ELR (cell line): ENCODE measurements at places on chromosomes 13 and 19.

- peak; percentile 40 for DNase-seq
Measured at GRCh38 chr19:57558525-57558924, 1.1 kb downstream of the ZNF550 start.

DNA sequence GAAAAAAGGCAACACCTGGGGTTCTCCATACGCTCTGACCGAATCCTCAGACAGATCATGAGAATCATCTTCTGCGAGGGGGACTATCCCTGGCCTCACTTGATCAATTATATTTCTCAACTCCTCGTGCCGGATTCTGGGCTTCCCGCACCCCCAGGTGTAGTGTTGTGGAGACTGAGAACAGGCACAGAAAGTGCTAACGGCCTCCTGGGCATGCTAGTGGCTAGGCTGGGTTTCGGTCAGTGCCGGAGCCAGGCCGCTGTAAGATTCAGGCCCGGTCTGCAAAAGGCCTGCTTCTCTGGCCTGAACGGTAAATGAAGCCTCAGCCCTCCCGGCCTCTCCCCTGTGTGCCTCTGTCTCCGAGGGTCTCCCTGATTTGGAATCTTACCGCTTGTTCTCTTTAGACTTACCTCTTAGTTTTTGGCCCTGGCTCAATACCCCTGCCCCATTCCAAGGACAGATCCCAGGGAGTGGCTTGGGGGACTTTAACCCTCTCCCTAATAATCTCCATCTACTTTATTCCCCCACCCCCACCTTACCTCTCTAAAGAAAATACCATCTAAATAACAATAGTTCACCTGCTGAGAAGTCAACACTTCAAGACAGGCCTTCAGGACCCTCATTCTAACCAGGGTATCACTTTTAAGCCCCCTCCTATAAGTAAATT, 79.0 kb upstream of the MEDAG start:
- no peak for DNase-seq

DNA sequence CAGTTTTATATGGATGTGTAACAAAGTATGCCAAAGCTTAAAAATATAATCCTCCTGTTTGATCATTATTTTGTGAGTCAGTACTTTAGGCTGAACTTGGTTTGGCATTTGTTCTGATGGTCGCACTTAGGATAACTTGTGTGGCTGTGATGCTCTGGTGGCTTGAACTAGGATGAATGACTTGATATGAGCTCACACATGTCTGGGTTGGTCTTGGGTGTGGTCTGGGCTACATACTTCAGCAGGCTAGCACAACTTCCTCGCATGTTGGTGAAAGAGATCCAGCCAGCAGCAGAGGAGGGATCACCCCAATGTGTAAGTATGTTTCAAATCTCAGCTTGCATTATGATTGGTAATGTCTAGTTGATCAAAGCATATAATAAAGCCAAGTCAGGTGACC, 969.1 kb upstream of the PCDH9 start:
- DNase-seq = no peak

GRCh38 chr13:28455580-28456194, 39.2 kb downstream of the FLT1 start:
- no peak for DNase-seq

GRCh38 chr19:55581145-55581822, 636 bp upstream of the ZNF579 start:
- peak; percentile 34 for DNase-seq

GRCh38 chr19:39814595-39814994, 19.4 kb downstream of the DYRK1B start:
- DNase-seq = no peak

- DNase-seq = no peak
Measured at GRCh38 chr13:111616203-111616602, 295.8 kb downstream of the TEX29 start.

GRCh38 chr19:49878744-49879070, 1.2 kb downstream of the TBC1D17 start:
- DNase-seq = no peak

DNA sequence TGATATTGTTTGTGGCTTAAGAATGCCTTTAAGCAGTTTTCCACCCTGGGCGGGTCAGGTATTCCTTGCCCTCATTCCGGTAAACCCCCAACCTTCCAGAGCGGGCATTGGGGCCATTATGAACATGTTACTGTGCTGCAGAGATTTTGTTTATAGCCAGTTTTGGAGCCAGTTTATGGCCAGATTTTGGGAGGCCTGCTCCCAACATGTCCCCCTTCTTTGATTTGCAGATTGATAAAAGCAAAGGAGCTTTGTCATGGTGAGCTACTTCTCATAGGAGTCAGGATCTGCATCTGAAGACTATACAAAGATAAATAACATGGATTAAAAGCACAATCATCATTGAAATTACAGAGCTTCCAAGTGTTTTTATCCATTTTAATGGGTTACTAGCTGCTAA, 36.9 kb upstream of the ZNF562 start:
- DNase-seq = no peak

GRCh38 chr19:13228561-13228960, 78.3 kb downstream of the IER2 start:
- DNase-seq = peak; percentile 23

- DNase-seq = no peak
Measured at GRCh38 chr19:5524081-5524480, 43.7 kb downstream of the TINCR start.

DNA sequence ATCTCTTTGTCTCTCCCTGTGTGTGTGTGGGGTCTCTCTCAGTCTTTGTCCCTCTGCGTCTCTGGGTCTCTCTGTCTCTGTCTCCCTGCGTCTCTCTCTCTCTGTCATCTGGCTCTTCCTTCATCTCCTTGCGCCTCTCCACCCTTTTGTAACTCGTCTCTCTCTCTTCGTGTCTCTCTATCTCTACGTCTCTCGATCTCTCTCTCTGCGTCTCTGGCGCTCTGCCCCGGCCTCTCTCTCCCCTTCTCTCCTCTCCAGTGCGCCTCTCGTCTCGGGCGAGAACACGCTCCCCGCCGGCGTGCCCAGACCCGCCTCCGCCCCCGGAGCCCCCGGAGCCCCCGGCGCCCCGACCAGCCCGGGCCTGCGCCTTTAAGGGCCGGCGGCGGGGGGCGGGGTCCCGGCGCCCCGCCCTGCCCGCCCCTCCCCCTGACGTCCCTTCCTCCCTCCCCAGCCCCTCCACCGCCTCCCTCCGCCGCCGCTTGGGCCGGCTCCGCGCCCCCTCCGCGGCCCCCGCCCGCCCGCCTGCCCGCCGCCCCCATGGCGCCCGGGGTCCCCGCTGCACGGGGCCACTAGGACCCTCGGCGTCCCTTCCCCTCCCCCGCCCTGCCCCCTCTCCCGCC, at the start of gene MARK4:
TSS of gene MARK4 (plus strand) at position 440 of the 620 bp plus-strand sequence. CDS start 318 bp downstream, outside the sequence.
- peak; percentile 57 for DNase-seq

DNA sequence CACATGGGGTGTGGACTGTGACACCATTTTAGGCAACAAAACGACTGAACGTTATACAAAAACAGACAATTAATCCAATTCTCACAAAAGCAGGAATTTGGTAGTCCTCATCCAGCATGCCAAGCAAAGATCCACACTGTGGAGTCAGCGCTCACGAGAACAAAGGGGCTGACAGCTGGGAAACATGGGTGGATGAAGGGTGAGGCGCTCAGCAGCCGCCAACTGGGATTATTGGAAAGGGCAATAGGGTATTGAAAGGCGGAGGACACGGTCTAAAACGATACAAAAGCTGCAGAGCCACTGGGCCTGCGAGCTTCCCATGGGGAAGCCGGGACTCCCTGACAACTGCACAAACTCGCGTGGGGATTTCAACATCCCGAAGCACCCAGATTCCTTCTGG, 4.7 kb upstream of the ZNF813 start:
- no peak for DNase-seq

- no peak for DNase-seq
Measured at GRCh38 chr13:33362986-33363727, 77.6 kb upstream of the STARD13 start.

DNA sequence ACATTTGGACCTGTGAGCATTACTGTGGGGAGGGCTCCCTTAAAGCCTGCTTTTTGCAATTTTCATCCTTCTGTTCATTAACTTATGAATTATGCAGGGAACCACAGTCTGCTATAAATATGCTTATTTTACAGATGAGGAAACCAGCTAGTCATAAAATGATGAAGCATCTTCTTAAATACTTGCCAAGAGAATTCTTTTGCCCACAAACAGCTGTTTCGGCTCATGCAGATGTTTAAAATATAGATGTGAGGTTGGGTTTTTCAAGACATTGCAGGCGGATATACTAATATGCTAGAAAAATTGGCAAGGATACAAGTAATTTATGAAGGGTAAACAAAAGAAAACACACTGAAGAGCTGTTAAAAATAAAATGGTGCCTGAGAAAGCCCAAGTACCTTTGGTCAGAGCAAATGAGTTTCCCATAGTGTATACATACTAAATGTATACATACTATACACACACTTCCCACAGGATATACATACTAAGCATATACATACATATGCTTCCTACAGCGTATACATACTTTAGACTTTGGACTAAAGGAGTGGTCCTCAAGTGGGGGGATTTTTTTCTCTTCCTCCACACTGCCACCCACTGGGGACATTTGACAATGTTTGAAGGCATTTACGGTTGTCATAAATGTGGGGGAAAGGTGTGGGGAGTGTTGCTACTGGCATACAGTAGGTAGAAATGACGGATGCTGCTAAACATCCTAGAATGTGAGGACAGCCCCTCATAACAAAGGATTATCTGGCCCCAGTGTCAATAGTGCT, 164.9 kb upstream of the CSNK1A1L start:
- no peak for DNase-seq

DNA sequence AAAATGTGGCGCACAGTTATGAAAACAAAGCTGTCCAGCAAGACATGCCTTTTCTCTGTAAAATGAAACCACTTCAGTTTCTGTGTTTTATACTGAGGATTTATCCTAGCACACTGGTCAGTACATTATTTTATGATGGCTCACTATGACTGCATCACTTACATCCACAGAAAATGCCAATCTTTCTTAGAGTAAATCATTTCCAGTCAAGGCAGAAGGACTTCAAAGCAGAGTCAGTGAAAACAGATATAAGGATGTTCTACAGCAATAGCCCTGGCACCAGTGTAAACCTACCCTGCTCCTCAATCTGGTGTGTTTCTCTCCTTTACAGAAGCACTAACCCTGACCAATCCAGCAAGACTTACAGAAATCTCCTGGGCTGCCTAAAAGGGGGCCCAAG, 473.5 kb downstream of the GPC6 start:
- no peak for DNase-seq

DNA sequence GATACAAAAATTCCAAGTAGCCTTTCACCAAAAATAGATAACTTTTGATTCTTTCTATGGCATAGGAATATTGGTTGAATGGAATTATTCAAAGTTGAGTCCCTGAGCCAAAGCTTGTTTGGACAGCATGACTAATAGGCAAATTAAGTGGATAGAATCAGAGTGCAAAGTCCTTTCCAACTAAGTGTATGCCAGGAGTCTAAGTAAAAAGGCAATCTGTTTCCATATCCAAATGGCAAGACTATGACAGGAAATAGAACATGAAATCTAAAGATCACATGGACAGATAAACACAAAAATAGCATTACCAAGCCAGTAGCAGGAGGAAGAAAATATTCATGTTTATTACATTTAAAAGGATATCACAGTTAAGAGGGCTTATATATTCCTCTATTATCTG, 804.6 kb downstream of the SLITRK6 start:
- DNase-seq = peak; percentile 31

- DNase-seq = no peak
Measured at GRCh38 chr13:50389726-50390125, 374.5 kb downstream of the KCNRG start.

DNA sequence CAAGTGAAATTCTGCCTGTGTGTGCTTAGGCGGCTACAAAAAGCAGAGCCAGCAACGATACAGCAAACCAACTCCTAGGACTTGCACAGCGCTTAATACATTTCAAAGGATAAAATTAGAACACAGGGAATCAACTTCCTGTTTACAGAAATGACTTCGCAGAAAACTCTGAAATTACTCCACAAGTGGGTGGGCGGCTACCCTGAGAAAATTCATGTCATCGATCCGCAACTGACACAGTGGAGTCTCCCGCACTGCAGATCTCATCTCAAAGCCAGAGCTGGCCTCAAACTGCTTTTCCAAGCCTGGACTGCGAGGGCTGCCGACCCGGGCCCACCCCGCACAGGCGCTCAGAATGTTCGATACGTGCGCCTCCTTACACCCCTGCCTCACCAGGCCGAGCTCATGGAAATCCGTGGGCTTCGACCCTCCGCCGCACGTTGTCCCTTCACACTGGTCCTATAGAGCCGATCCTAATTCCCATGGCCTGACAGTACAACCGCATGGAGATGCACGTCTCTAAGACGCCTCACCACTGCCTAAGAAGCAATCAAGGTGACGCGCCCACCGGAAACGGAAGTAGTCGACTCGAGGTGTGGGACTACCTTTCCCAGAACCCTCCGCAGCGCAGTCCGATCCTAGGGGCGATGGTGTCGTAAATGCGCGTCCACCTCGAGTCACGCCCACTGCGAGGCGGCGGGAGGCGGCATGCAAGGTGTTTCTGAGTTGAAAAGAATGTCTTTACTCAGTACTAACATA, at the start of gene ZNF229:
TSS of gene ZNF229 (minus strand) at position 557 of the 759 bp plus-strand sequence. CDS start 5,625 bp downstream, outside the sequence.
- DNase-seq = peak; percentile 93

DNA sequence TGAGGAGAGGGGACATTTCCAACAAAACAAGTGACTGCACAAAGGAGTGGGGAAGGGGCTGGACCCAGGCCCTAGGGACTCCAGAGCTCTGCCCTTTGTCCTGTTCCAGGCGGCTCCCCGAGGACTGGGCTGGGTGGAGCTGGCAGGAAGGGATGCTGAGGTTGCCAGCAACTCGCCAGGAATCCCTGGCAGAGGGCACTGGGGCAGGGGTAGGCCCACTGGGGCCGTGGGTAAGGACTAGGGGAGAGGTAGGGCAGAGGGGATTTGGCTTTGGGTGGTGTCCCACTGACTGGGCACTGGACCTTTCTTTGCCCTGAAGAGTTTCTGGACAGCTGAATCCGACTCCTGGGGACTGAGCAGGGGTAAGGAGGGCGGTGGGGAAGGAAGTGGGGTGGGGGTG, 7.9 kb downstream of the LIPE start:
- no peak for DNase-seq

GRCh38 chr13:48443442-48444208, 30.7 kb upstream of the LPAR6 start:
- DNase-seq = no peak

- DNase-seq = no peak
Measured at GRCh38 chr13:99062593-99062992, 84.7 kb upstream of the DOCK9 start.
